ENCODE measurements at places on chromosomes 3 and 15.

GRCh38 chr3:17494117-17494809 is 248.2 kb downstream of the TBC1D5 start:
- DNase-seq: no peak

DNA sequence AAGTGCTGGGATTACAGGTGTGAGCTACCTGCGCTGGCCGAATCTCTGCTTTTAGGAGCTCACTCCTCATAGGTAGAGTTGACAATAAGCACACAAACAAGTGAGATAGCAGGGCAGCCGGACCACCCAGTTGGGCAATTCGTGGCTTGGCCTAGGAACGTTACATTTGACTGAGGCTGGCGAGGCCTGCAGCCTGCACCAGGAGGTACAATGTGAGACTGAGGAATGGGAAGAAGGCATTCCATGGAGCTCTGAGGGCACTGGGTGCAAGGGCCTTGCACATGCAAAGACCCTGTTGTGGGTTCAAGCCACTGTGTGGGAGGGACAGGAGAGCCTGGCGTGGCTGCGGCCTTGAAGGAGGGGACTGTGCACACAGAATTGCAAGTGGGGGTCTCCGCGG is 152.5 kb downstream of the LRRK1 start:
- DNase-seq: no peak

DNA sequence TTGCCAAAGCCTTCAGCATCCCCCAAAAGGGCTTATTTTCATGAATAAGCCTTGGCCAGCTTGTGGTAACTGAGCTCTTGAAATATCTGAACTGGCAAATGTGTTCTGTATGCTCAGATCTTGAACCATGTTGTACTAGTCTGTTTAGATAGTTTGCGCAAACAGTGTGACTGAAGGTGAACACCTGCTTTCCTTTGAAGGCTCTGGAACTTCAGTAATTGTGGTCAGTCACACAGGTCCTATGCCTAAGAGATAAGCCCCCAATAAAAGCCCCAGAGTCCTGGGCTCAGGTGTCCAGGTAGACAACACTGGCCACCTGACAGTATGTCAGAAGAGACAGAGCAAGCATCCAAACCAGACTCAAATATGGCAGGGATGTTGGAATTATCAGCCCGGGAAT is 5.4 kb downstream of the TUBGCP5 start:
- no peak for DNase-seq

DNA sequence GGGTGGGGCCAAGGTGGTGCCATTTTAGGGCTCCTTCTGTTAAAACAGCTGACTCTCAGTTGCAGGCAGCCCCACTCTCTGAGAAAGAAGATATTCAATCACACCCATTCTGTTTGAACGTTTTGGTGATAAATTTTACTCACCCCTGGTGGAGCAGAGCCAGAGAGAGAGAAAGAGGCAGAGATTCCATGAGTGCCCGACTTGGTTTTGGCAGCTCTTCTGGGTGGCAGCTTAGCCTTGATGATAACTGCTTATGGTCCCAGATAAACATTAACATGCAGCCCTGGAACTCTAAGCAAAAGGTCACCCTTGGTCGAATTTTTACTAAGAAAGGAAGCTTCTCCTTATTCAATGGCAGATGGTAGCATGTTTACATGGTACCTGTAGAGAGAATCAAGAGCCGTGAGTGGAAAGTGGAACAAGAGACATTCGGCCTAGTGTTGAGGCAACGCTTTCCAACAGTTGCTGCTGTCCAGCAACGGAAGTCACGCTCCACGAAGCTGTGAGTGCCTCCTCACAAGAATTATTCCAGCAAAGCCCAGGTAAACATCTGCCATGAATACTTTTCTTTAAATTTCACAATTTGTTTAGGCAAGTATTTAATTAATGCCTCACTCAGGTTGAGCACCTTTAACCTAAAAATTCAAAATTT is 530.6 kb upstream of the ROBO2 start:
- DNase-seq: no peak

- DNase-seq: no peak
Observed at GRCh38 chr15:43423793-43424192, 52.9 kb downstream of the TUBGCP4 start.

GRCh38 chr3:143060906-143061305 is 58.7 kb upstream of the CHST2 start:
- no peak for DNase-seq

GRCh38 chr3:59235634-59236012 is 185.8 kb upstream of the CFAP20DC start:
- DNase-seq: no peak

DNA sequence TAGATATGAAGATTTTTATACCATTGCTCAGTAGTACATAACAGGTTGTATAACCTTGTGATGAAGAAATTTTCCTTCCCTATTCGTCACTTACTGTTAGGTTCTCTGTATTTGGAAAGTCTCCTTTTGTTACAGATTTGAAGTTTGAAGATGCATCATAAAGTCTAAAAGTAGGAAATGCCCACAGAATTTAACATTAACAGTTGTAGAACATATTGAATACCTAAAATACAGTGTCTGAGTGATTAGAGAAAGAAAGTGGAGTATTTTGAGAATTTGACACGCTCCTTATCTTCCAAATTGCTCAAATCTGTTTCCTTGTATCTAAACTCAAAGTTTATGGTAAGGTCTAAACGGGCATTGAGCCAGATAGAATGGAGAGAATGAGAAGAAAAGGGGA is 111.3 kb downstream of the MBNL1 start:
- DNase-seq: no peak

- DNase-seq: no peak
Observed at GRCh38 chr15:59223736-59224135, 17.1 kb downstream of the LDHAL6B start.

DNA sequence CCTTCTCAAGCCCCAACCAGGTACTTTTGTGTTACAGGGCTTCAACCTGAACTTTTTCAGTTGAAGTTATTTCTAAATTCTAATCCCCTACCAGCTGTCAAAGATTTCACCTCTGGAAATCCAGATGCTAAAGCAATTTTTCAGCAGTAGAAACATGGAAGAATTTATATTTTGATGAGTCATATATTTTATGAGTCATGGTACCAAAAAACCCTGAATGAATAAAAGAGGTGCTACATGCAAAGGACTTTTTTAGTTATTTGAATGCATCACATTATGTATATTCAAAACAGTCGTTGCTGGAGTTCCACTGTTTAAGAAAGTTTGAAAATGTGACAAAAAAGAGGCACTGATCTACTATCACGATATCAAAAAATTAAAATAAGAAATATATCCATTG is 96.0 kb upstream of the ZNF385D start:
- DNase-seq: no peak

- DNase-seq: no peak
Observed at GRCh38 chr3:173932624-173933023, 535.1 kb downstream of the NLGN1 start.

- no peak for DNase-seq
Observed at GRCh38 chr15:25572191-25572590, 133.4 kb upstream of the UBE3A start.

- DNase-seq: no peak
Observed at GRCh38 chr3:126883241-126883640, 99.7 kb upstream of the PLXNA1 start.

GRCh38 chr3:197564097-197564843 is 8.5 kb upstream of the BDH1 start:
- DNase-seq: no peak

DNA sequence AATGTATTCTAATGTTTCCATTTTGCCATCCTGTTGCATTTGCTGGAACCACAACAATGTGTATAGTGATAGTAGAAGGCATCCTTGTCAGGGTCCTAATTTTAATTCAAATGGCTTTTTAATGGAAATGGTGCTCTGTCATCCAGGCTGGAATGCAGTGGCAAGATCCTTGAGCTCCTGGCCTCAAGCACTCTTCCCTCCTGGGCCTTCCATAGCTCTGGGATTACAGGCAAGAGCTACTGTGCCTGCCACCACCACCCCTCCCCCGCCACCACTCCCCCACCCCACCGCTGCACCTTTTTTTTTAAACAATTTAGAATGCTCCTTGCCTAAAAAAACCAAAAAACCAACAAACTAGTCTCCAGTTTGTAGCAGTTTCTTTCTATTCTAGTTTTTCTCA is 15.2 kb upstream of the IQCF6 start:
- DNase-seq: no peak

GRCh38 chr3:24867783-24868182 is 373.1 kb upstream of the THRB start:
- DNase-seq: no peak

- no peak for DNase-seq
Observed at GRCh38 chr3:124780356-124780755, 50.1 kb downstream of the UMPS start.

DNA sequence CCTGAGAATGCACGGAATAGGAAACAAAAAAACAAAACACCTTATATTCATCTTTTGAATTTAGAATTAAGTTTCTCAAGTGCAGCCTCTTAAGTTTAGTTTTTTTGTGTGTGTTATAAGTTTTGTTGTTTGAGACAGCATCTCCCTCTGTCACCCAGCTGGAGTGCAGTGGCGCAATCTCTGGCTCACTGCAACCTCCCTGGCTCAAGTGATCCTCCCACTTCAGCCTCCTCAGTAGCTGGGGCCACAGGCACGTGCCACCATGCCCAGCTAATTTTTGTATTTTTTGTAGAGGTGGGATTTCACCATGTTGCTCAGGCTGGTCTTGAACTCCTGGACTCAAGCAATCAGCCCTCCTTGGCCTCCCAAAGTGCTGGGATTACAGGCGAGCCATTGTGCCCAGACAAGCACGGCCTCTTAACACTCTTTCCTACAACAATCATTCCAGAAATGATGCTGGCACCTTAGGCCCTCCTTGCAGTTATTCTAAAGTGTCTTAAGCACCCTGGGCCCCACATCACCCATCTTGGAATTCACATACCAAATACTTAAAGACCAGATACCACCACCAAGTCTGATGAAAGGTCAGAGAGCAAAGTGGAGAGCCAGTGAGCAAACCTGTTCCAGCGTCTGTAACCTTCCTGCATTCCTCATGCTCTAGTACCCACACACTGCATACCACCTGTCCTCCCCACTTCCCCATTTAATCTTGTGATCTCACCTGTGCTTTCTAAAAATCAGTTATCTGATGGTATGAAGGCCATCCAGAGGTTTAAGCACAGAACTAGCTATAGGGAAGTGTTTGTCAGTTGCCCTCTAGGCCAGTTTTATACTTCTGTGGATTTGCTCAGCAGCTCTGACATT is 6.9 kb upstream of the SPG11 start:
- no peak for DNase-seq

DNA sequence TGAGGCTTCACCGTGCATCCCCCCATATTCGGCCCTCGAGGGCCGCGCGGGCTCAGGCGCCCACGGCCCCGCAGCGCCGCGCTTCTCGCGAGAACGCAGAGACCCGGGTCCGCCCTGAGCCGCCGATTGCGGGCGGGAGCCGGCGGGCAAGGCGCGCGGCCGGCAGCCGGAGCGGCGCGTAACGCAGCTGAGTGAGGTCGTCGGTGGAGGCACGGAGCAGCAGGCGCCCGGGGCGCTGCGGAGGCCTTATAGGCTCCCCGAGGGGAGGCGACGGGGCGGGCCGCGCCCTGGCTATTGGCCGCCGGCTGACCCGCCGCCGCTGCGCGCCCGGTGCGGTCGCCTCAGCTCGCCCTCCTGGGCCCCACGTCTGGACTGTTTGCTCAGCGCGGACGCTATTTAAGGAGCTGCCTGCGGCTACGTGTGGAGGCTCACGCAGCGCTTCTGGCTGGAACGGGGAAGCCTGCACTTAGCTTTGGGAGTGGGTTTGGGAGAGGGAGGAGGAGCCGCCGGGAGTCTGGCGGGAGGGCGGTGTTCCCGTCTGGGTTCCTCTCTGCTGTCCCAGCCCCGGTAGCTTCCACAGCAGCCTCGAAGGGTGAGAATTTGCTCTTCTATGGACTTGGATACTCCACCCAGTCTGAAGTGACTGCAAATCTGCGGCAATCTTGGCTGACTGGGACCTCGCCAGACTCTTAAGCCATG is at the start of gene PLOD2:
PLOD2 (minus strand) TSS at position 221 of the 699 bp plus-strand sequence; CDS start at position 26, 195 bp downstream.
- no peak for DNase-seq

DNA sequence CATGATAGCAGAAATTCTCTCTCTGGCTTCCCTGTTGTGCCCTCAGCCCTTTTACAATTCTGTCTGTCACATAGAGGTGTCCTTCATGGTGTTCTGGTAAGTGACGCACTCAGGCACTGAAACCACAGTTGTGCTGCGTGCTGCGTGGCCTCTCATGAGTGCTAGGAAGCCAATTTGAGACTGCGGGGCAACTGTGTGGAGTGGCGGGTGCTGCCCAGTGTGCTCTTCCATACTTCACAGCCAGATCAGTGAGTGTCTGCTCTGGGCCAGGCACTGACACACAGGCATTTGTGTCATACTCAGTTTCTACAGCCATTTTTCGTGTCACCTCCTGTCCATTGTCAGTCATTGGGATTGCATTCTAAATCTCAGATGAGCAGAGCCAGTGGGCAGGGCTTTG is 133.1 kb upstream of the PLXNA1 start:
- no peak for DNase-seq

DNA sequence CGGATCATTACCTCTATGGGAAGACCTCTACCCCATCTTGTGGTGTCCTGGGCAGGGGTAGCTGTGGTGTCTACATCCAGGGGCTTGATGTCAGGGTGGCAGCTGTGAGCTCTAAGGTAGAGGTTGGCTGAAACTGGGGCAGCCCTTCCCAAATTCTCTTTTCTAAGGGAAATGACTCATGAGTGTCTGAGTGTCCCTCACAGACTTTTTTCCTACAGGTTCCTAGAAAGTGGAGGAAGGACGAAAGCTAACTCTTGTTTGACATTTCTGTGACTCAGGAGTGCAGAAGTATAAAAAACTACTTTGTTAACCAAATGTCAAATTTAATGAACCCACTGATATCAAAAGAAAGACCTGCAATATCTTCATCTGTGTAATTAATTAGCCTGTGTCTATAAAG is 481.5 kb downstream of the PDCD6IP start:
- DNase-seq: no peak

GRCh38 chr3:117695321-117695720 is 985.7 kb downstream of the TUSC7 start:
- DNase-seq: no peak

DNA sequence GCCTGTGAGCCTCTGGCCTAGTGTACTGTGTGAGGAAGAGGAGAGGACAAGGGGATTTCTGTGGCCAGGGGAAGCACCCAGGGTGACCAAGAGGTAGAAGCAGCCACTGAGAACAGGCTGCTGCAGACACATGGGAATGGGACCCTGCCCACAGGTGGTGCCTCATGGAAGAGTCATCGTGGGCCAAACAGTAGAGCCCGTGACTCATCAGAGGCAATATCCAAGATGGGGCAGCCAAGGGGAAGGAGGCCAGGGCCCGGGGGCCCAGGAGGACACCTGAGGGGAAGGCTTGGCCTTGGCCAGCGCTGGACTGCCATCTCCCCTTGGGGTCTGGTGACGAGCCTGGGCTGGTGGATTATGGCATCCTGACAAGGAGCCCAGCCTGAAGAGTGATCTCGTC is 275.0 kb upstream of the LYSMD4 start:
- DNase-seq: no peak

GRCh38 chr15:39593071-39593655 is 12.3 kb downstream of the THBS1 start:
- DNase-seq: no peak

DNA sequence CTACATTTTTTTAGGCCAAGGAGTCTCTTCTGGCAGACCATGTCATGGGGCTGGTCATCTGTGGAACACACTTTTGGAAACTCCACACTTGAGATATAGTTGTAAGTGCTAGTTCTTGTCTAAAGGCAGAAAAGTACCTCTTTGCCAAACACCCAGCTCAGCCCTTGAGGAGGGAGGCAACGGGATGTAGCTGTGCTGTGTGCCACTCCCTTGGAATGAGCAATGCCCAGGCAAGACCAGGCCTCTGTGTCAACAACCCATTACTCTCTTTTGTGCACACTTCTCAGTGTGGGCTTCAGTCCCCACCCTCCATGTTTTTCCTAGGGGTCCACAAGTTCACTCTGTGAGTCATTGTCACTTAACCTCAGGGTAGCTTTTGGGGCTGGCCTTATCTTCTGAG is 528.3 kb upstream of the CFAP20DC start:
- DNase-seq: no peak

- DNase-seq: no peak
Observed at GRCh38 chr3:55622116-55622515, 135.0 kb upstream of the WNT5A start.

Measured in T follicular helper cell (primary cell).